Retina (tissue), 1 donor: ENCODE measurements at places on chromosomes 7 and 10.

DNA sequence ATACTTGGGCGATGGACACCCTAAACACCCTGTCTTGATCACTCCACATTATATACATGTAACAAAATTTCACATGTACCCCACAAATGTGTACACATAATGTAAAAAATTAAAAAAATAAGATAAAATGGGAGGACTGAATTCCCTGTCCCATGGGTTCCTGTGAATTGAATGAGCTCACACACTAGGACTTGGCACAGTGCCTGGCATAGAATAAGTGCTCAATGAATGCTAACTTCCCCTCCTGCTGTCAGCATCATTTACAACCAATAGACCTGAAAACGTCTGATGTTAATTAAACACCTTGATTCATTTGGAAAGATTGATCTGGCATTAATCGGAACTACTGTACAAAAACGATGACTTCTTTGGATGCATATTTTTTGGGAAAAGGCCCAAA lies 117.3 kb upstream of the ZNF438 start:
- no peak for DNase-seq

- no peak for DNase-seq
Observed at GRCh38 chr10:121138112-121138860, 287.1 kb downstream of the WDR11 start.

DNA sequence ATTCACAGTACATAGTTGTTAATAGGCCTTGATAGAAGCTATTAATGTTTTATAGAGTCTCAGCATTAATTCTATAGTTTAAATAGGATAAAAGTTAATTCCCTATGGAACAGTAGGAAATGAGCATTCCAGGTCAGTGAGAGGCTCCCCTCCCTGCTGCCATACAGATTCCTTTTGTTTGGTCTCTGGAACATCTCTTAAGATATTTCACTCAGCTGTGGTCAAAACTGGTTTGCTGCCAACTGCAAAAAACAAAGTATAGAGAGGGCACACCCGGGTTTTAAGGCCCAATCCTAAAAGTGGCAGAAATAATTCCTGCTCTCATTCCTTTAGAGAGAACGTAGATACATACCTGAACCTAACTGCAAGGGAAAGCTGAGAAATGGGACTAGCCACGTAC lies 51.3 kb downstream of the MDFIC start:
- no peak for DNase-seq

- no peak for DNase-seq
Observed at GRCh38 chr7:77950548-77950947, 152.0 kb downstream of the PHTF2 start.

GRCh38 chr10:87691506-87692070 lies 31.9 kb downstream of the PAPSS2 start:
- DNase-seq = no peak

- DNase-seq = no peak
Observed at GRCh38 chr7:111871283-111871682, 309.0 kb upstream of the IMMP2L start.

DNA sequence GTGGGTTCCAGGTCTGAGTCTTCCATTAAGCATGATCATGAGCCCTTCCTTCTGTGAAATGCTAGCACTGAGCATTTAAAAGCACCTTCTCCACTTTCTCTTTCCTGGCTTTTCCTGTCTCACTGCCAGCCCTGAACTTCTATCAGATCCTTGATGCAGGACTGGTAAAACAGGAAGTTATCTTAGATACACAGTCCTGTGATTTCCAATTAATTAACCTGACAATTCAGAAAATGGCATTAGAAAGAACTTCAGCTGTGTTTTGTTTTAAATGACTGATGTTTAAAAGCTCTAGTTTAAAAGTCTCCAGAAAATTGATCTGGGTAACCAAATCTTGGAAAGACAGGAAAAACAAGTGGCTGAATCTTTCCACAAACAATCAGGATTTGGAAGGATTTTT lies 79.0 kb upstream of the MACROH2A2 start:
- no peak for DNase-seq

DNA sequence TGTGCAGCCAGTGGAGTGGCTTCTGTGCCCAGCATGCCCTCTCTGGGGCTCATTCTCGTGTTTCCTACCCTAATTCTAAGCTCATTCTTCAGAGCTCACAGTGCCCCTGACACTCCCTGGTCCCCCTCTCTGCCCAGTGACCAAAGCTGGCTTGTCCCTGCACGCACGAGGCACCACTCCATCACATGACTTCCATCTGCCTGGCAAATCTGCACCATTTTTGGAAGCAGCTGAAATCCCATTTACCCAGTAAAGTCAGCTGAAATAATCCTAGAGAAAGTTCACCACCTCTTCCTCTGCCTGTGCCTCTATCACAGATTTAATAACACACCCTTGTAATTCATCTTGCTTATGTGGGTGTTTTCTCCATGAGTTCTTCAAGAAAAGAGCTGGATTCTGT lies 616.9 kb downstream of the PTPRN2 start:
- no peak for DNase-seq

DNA sequence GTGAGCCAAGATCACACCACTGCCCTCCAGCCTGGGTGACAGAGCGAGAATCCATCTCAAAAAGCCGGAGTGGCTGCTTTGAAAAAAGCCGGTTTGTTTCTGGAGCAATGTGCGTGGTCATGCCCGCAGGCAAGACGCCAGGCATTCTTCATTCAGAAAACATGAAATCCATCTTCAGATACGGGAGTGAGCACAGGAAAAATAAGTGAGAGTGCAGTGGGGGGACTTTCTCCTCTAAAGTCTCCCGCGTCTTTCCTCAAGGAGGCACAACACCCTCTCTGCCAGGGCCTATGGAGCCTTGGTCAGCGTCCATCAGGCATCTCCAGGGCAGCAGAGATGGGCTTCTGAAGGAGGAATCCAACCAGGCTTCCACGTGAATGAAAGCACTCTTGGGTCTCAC lies 62.3 kb upstream of the DGKI start:
- DNase-seq = no peak

- peak; percentile 29 for DNase-seq
Observed at GRCh38 chr10:25036381-25036780, 20.0 kb downstream of the THNSL1 start.

DNA sequence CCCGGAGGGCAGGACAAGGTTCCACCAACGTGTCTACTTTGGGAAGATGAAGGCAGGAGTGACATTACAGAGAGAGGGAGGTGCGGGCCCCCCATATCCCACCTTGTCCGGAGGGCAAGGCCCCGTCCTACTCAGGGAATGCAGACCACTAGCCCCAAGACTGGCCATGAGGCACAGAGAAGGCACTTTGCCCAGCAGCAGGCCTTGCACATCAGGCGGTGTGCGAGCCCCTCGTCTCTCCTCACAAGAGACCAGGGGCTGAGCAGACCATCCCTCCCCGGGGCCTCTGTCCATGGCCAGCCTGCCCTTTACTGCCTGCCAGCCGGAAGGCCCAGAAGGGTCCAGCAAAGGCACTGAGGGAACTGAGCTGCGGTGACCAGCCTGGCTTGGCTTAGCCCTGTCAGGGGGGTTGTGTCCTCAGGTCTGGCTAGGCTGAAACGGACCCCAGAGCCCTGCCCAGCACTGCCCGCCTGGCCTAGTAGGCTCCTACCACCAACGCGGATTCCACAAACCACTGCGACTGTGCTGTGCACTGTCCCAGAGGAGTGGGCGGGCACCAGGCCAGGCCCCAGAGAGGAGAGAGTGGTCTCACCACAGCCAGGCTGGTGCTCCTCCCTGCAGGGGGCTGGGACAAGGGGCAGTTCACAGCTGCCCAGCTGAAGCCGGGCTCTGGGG lies 16.7 kb downstream of the CAMK2B start:
- DNase-seq = no peak

GRCh38 chr10:15265056-15265455 lies 96.6 kb upstream of the NMT2 start:
- no peak for DNase-seq

GRCh38 chr10:51527522-51528219 lies 171.7 kb downstream of the CSTF2T start:
- no peak for DNase-seq

- no peak for DNase-seq
Observed at GRCh38 chr10:129078346-129078745, 388.7 kb upstream of the MGMT start.

DNA sequence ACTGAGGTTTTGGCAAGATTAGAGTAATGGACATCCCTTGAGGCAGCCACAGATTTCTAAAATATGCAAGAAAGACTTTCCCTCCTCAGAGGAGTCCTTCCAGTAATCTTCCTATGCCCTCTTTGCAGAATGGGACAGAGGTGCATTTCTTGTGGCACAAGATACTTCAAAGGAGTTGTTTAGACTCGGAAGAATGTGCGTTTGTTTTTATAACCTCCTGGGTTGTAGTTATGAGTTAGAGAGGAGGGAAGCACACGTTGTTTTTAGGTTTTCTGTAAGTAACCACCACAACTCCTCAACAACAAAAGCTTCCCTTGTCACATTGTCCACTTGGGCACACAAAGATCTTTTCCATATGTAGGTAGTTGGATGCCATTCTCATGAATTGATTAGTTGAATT lies 78.1 kb upstream of the GLI3 start:
- DNase-seq = no peak

- no peak for DNase-seq
Observed at GRCh38 chr10:63099734-63100133, 33.4 kb upstream of the NRBF2 start.

DNA sequence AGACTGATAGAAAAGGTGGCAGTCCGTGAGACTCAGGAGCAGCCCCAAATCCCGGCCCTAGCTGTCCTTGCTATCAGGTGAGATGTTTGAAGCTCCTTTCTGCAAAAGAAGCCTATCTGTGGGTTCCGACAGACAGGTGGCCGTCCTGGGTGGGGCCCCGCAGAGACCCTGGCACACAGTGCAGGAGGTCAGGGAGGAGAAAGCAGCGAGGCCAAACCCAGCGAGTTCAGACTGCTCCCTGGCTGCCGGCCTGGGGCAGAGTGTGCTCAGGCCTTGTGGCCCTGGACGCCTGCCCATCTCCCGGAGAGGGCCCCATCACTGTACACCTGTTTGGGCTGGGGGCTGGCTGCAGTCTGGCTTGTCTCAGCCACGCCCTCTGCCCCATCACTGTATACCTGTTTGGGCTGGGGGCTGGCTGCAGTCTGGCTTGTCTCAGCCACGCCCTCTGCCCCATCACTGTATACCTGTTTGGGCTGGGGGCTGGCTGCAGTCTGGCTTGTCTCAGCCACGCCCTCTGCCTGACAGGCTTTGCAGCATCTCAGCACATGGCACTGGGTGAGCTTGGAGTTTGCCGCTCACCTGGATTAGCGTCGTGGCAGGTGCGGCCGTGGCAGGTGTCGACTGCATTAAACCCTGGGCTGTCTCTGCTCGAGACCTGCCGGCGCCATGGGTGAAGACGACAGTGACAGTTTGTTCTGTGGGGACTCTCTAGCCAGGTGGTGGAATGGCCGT lies 11.8 kb upstream of the PRKAR1B start:
- DNase-seq = no peak

DNA sequence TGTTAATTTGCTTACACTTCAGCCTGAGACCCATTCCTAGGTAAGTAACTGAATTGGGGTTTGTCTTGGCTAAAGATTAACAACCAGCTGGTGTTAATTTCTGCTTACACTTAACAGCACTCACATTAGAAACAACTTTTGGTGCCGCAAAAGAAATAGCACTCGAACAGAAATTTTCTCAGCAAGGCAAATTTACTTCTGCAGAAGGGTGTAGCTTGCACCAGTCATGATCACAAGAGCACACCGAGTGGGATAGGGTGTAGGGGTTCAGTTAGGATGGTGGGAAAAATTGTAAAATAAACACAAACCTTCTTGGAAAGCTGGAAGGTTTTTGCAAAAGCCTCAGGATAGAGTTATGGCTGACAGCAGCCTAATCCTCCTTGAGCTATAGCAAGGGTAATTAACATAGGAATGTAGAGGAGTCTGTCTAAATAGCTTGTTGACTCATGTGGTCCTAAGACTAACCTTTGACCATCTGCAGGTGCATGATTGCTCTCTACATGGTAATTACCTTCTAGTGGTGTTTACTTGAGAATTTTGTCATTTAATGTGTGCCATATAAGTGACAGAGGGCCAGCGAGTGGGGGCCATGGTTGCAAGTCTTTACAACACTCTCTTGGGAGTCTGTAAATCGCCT lies 67.8 kb upstream of the CDK13 start:
- DNase-seq = no peak

DNA sequence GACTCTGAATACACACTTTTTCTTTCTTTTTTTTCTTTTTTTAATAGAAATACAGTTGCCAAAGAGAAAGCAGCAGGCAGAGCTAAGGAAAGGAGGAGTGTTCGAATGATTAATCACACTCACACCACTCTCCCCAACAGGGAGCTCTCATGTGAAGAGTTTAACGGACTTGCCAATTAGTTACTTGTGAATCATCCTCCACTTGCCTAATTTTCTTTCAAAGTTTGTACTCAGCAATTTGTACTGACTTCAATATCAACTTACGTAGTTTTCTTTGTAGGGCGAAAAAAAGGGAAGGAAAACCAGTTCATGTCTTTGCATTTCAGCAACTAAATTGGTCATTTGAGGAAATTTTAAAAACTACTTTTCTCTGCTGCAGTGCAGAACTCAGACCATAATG lies 109.2 kb downstream of the PIP4K2A start:
- no peak for DNase-seq

- peak; percentile 48 for DNase-seq
Observed at GRCh38 chr7:158492367-158492764, 95.3 kb downstream of the PTPRN2 start.

DNA sequence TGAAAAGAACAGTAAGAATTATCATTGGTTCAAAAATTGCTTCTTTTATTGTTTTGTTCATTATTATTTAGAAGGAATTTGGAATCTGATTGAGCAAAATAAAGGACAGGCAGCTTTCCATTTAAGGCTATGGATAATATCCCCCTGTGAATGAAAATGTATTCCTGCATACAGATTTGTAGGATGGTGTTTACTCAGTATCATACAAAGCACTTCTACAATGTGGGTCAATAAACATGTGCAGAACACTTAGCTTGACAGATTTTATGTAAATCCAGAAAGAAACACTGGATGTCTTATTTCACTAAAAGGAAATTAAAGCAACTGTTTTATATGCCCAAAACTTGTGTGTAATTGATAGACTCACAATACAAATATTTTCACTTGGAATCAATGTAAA lies 189.7 kb downstream of the THSD7A start:
- no peak for DNase-seq

GRCh38 chr10:12969951-12970350 lies 31.6 kb downstream of the CCDC3 start:
- DNase-seq = no peak

DNA sequence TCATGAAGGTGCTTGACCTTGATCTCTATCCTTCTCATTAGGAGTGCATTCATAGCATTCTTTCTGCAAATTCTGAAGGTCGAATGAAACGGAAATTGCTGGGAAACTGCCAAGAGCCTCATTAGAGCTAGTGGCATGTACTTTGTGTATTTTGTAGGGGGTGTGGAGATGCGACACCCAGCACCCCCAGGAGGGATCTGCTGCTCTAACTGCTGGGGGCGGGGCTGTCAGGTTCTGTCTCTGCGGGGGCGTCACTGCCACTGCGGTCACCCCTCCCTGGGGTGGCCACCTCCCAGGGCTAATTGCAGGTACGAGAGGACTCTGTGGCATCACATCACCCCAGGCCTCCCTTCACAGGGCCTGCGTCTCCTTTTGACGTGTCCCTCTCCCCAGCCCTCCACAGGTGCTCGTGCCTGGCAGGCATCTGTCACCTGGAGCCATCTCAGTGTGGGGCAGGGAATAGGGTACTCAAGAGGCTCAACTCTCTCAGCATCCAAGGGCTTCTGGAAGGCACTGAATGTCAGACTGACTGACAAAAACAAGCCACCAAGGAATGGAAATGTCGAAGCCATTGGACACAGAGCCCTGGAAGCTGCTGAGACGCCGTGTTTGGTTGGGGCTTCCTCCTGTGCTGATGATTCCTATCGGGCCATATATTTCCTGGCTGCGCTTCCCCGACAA lies 151.1 kb downstream of the ACTR3B start:
- peak; percentile 69 for DNase-seq
